ENCODE measurements at places on chromosomes 2 and 18. TPM values are rescaled to one million over a fixed set of nuclear protein-coding genes. Genes with fewer than 3 reads are reported as not detected.
A peak's percentile ranks its signal among the peaks of the same experiment; 100 is the strongest.

DNA sequence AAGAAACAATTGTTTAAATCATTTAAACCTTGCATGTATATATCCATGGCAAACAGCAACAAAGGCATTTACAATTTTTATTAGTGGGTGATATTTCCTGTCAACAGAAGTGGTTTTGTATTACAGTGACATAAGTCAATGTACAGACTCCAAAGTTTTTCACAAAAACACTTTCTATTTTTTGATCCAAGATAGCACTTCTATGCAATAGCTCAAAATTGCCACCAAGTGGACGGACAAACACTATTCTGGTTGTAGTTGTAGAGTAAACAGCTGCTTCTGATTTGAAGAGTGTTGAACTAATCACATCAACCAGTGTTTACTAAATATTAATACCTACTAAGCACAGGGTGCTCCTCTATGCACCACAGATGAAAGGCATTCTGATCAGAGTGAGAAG, 421.4 kb downstream of the NCKAP5 start:
- no peak overlapping the region for H3K4me3 ChIP-seq
- H3K27me3 ChIP-seq: no peaks in the 10 kb centered on the region
- no peak overlapping the region for H3K27ac ChIP-seq
- no peak for DNase-seq
- no peaks in the 10 kb centered on the region for H3K4me1 ChIP-seq

GRCh38 chr2:10109311-10109710, 13.2 kb upstream of the RRM2 start:
- H3K4me3 ChIP-seq: no peak overlapping the region
- no peak overlapping the region for H3K27ac ChIP-seq
- no peaks in the 10 kb centered on the region for H3K27me3 ChIP-seq
- DNase-seq: no peak
- H3K4me1 ChIP-seq: peaks cover 3% of the 10 kb centered on the region

DNA sequence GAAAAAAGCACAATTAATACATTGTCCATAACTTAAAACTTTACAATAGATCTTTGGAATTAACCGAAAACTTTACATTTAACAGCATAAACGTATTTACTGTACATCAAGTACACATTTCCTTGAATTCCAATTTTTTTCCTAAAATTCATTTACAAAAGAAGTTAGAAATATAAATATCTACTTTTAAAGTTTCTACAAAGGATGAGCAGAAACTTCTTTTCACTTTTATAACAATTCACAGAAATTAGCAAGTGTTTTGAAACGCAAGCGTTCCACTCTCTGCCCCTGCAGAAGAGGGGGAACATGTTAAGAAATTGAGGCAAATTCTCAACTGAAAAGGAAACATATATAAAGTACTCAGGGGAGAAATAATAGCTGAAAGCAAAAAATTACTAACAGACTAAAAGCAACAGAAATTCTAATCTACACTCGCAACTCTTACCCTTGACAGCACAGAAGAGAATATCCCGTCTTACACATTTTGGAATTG, 1.5 kb downstream of the NFE2L2 start:
- DNase-seq: no peak
- H3K36me3 ChIP-seq: peaks cover 49% of the 10 kb centered on the region
- H3K27ac ChIP-seq: peak overlapping the region; percentile 93
- H3K27me3 ChIP-seq: no peaks in the 10 kb centered on the region
- peaks cover 57% of the 10 kb centered on the region for H3K4me1 ChIP-seq

GRCh38 chr2:159960414-159960813, 102.0 kb downstream of the PLA2R1 start:
- H3K4me3 ChIP-seq: no peak overlapping the region
- peaks cover 6% of the 10 kb centered on the region for H3K4me1 ChIP-seq
- no peaks in the 10 kb centered on the region for H3K27me3 ChIP-seq
- no peak for DNase-seq

- H3K27ac ChIP-seq: no peak overlapping the region
- peaks cover 15% of the 10 kb centered on the region for H3K36me3 ChIP-seq
- H3K4me1 ChIP-seq: peaks cover 12% of the 10 kb centered on the region
- no peak overlapping the region for H3K4me3 ChIP-seq
- DNase-seq: no peak
Observed at GRCh38 chr2:101971836-101972235, 19.9 kb upstream of the IL1R2 start.

- peak overlapping the region; percentile 86 for H3K27ac ChIP-seq
- DNase-seq: peak; percentile 10
- no peaks in the 10 kb centered on the region for H3K27me3 ChIP-seq
- peaks cover 4% of the 10 kb centered on the region for H3K36me3 ChIP-seq
- H3K4me1 ChIP-seq: peaks cover 47% of the 10 kb centered on the region
Observed at GRCh38 chr2:197893403-197894177, 89.2 kb downstream of the PLCL1 start.

GRCh38 chr2:69185807-69186206, 172.8 kb downstream of the ANTXR1 start:
- no peak overlapping the region for H3K4me3 ChIP-seq
- no peaks in the 10 kb centered on the region for H3K36me3 ChIP-seq
- H3K27me3 ChIP-seq: peaks cover 9% of the 10 kb centered on the region
- H3K4me1 ChIP-seq: no peaks in the 10 kb centered on the region

DNA sequence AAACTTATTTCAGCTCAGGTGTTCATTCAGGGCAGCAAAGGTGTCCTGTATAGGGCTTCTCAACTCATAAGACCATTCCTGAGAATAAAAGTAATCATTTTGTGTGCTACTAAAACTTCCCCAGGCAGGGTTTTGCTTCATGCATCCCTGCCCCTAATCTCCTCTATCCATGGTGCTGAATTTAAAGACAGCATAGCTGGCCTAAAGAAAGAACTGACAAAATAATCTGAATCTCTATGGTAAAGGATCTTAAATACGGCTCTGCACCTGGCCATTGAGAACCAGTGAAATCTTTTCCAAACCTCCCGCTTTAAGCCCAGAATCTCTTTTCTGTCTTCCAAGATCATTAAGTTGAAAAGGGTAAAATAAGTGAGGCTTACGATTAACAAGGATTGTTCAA, 292.1 kb upstream of the KLHL29 start:
- no peak overlapping the region for H3K27ac ChIP-seq
- no peak for DNase-seq
- no peaks in the 10 kb centered on the region for H3K36me3 ChIP-seq
- H3K27me3 ChIP-seq: no peaks in the 10 kb centered on the region
- H3K4me1 ChIP-seq: no peaks in the 10 kb centered on the region

- peaks cover 22% of the 10 kb centered on the region for H3K27me3 ChIP-seq
- H3K36me3 ChIP-seq: no peaks in the 10 kb centered on the region
- H3K4me1 ChIP-seq: no peaks in the 10 kb centered on the region
Observed at GRCh38 chr2:219698748-219699439, 71.5 kb downstream of the SLC4A3 start.

GRCh38 chr18:26357960-26358359, 131.7 kb downstream of the TAF4B start:
- DNase-seq: no peak
- H3K4me3 ChIP-seq: no peak overlapping the region
- H3K27me3 ChIP-seq: no peaks in the 10 kb centered on the region

DNA sequence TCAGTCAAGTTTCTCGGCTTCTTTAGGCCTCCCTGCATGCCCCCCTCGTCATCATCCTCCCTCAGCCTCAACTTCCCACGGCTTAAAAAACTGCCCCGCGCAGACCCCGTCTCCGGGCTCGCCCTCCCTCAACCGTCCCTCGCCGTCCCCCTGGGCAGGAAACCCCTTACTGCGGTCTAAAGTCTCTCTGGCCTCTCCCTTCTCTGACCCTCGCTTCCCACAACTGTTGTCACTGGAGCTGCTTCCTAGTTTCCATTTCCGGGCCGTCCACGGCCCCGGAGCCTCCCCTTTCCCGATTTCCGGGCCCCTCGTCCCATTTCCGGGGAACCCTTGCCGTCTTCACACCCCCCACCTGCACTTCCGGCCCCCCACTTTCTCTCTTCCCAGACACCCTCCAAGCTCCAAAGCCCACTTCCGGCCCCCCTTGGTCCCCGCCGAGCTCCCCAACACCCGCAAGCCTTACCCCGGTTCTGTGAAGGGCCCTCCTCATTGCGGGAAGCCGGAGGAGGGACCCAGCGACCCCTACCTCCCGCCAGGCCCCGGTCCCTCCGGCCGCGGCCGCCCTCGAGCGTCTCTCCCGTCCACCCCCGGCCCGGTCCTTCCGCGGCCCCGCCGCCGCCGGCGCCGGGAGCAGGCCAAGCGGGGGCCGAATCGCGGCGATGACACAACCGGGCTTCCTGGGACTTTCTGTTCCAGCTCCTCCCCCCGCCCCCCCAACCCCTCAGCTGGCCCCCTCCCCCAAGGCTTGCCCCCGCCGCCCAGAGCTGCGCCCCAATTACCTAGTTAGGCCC, 513 bp downstream of the TRIP12 start:
- H3K27me3 ChIP-seq: no peaks in the 10 kb centered on the region
- peaks cover 51% of the 10 kb centered on the region for H3K4me1 ChIP-seq
- peak; percentile 68 for DNase-seq
- H3K4me3 ChIP-seq: peak overlapping the region; percentile 99

DNA sequence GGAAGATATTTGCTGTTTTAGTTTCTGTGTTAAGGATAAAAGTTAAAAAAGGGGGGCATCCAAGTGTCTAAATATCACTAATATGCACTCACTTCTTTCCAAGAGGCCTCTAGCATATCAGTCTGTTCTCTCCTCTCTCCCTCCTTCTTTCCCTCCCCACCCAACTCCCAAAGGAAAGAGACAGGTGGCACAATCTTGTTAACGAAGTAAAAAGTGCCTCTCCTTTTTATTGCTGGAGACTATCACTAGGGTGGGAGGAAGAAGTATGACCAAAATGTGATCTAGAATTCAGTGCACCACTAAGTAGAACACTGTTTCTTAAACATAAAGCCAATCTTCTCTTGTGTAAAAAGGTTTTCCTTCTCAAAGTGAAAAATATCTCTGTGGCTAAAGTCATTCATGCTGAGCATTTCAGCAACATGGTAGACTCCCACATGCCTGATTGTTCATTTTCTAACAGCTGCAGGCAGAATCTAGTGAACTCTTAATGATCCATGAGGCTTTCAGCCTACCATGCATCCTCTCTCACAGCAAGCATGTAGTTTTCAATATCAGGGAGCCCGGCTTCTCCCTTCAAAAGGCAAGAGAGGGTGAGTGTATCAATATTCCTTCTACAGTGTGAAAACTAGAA, 39.5 kb downstream of the RNU4ATAC start:
- no peaks in the 10 kb centered on the region for H3K27me3 ChIP-seq
- no peak overlapping the region for H3K4me3 ChIP-seq
- no peak for DNase-seq
- H3K4me1 ChIP-seq: peaks cover 2% of the 10 kb centered on the region
- H3K27ac ChIP-seq: no peak overlapping the region
- H3K36me3 ChIP-seq: peaks cover 10% of the 10 kb centered on the region

GRCh38 chr2:227415538-227416424, 28.0 kb upstream of the SCYGR1 start:
- H3K36me3 ChIP-seq: no peaks in the 10 kb centered on the region
- no peaks in the 10 kb centered on the region for H3K27me3 ChIP-seq
- H3K4me3 ChIP-seq: no peak overlapping the region
- H3K27ac ChIP-seq: no peak overlapping the region
- DNase-seq: no peak
- H3K4me1 ChIP-seq: peaks cover 24% of the 10 kb centered on the region

DNA sequence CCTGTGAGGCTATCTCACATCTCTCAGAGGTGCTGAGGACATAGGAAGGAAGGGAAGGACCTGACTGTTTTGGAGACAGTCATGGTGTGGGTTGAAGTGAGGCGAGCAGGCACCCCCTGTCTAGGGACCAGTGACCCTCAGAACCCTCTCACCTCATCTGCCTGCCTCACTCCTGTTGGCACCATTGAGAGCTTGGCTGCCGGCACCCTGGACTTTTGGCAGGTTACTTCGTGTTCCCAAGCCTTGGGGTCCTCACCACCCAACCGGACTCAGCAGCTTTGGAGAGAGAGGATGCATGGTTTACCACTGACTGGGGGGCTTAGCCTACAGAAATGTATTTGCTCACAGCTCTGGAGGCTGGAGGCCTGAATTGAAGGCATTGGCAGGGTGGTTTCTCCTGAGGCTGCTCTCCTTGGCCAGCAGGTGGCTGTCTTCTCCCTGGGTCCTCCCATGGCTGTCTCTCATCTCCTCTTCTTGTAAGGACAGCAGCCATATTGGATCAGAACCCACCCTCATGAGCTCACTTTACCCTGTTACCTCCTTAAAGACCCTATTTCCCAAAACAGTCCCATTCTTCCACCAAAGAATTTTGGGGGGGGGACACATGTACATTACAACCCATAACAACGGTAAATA, 142.0 kb downstream of the TSN start:
- no peaks in the 10 kb centered on the region for H3K36me3 ChIP-seq
- H3K27ac ChIP-seq: no peak overlapping the region
- H3K4me1 ChIP-seq: peaks cover 3% of the 10 kb centered on the region
- no peaks in the 10 kb centered on the region for H3K27me3 ChIP-seq
- no peak overlapping the region for H3K4me3 ChIP-seq
- DNase-seq: peak; percentile 11

DNA sequence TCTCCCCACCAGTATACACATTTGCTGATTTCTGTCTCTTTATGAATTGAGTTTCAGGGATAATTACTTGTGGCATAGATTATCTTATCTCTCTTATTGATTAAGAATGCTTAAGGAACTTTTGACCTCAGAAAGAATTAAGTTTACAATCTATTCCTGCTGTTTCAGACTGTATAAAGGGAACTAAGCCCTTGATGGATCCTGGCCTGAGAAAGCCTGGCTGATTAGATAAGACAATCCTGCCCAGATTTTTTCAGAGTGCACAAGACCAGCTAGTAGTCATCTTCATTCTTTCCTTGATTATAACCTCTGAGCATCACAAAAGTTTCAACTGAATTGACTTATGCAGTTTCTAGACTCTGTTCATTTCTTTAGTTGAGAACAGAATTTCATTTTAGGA, 22.7 kb upstream of the TFPI start:
- no peak overlapping the region for H3K27ac ChIP-seq
- no peaks in the 10 kb centered on the region for H3K27me3 ChIP-seq
- DNase-seq: no peak
- no peak overlapping the region for H3K4me3 ChIP-seq

- H3K27ac ChIP-seq: no peak overlapping the region
- no peak overlapping the region for H3K4me3 ChIP-seq
- no peaks in the 10 kb centered on the region for H3K27me3 ChIP-seq
- peak; percentile 40 for DNase-seq
Observed at GRCh38 chr2:238462782-238463396, 36.2 kb downstream of the ASB1 start.

GRCh38 chr18:2497797-2498196, 73.5 kb downstream of the METTL4 start:
- no peaks in the 10 kb centered on the region for H3K4me1 ChIP-seq
- no peak overlapping the region for H3K27ac ChIP-seq
- no peaks in the 10 kb centered on the region for H3K27me3 ChIP-seq
- DNase-seq: no peak

Gene GAREM1
- total RNA-seq: not detected

Gene MAPRE3
- 1.00 TPM for total RNA-seq

Gene UGT1A10
- not detected for total RNA-seq

Gene SERPINB12
- total RNA-seq: not detected

Gene PID1
- total RNA-seq: not detected

Gene ERMN
- total RNA-seq: 2.7 TPM

Gene LRATD1
- not detected for total RNA-seq

Gene DCDC2C
- total RNA-seq: not detected

Gene LYPD6B
- total RNA-seq: not detected

Gene MFSD2B
- total RNA-seq: not detected

Gene DNAH7
- not detected for total RNA-seq
